Aorta (tissue), 5 donors: ENCODE measurements at places on chromosomes 1 and 21. TPM values are rescaled to one million over a fixed set of nuclear protein-coding genes. Genes with fewer than 3 reads are reported as not detected.

- no peaks in the 10 kb centered on the region for H3K4me1 ChIP-seq
- no peak overlapping the region for H3K4me3 ChIP-seq
- no peak overlapping the region for H3K27ac ChIP-seq
- DNase-seq = no peak
Observed at GRCh38 chr1:241499910-241500309, 19.6 kb downstream of the FH start.

GRCh38 chr1:159889821-159890252 is 10.1 kb downstream of the CFAP45 start:
- H3K27ac ChIP-seq = no peak overlapping the region
- no peak overlapping the region for H3K4me3 ChIP-seq
- no peaks in the 10 kb centered on the region for H3K36me3 ChIP-seq
- H3K4me1 ChIP-seq = no peaks in the 10 kb centered on the region
- DNase-seq = no peak
- no peaks in the 10 kb centered on the region for H3K27me3 ChIP-seq

- H3K4me3 ChIP-seq = no peak overlapping the region
- H3K36me3 ChIP-seq = no peaks in the 10 kb centered on the region
- no peak for DNase-seq
Observed at GRCh38 chr1:81678779-81679178, 122.0 kb upstream of the ADGRL2 start.

The C1orf94 gene
- not detected for total RNA-seq

- H3K27ac ChIP-seq = no peak overlapping the region
- H3K27me3 ChIP-seq = no peaks in the 10 kb centered on the region
- H3K4me3 ChIP-seq = no peak overlapping the region
- H3K36me3 ChIP-seq = no peaks in the 10 kb centered on the region
- no peaks in the 10 kb centered on the region for H3K4me1 ChIP-seq
Observed at GRCh38 chr21:37631319-37632117, 264.9 kb downstream of the DYRK1A start.
